Adrenal gland (tissue), 19 donors: ENCODE measurements at places on chromosomes 12 and 14. TPM values are rescaled to one million over a fixed set of nuclear protein-coding genes. Genes with fewer than 3 reads are reported as not detected.

GRCh38 chr12:9634177-9634803 lies 26.6 kb upstream of the KLRB1 start:
- H3K4me1 ChIP-seq, result no peaks in the 10 kb centered on the region
- H3K27me3 ChIP-seq, result no peaks in the 10 kb centered on the region
- H3K4me3 ChIP-seq, result no peak overlapping the region

DNA sequence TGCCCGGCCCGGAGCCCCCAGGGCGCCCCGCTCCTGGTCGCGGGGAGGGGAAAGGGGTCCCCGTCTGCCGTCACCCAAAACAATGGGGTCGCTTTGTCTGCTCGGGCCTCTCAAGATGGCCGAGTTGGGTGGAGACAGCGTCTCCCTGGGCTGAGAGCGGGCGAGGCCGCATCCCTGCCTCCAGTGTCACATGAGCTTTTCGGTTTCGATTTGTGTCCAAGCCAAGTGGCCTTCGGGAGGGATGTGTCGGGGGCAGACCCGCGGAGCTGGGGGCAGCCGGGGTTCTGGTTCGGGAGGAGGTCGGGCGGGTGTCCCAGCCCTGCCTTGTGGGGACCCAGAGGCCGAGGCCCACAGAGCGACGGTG lies 790 bp downstream of the DYNC1H1 start:
- H3K27ac ChIP-seq, result peak overlapping the region; percentile 95
- H3K27me3 ChIP-seq, result no peaks in the 10 kb centered on the region
- peaks cover 35% of the 10 kb centered on the region for H3K4me1 ChIP-seq
- peak; percentile 77 for DNase-seq
- H3K4me3 ChIP-seq, result peak overlapping the region; percentile 81

DNA sequence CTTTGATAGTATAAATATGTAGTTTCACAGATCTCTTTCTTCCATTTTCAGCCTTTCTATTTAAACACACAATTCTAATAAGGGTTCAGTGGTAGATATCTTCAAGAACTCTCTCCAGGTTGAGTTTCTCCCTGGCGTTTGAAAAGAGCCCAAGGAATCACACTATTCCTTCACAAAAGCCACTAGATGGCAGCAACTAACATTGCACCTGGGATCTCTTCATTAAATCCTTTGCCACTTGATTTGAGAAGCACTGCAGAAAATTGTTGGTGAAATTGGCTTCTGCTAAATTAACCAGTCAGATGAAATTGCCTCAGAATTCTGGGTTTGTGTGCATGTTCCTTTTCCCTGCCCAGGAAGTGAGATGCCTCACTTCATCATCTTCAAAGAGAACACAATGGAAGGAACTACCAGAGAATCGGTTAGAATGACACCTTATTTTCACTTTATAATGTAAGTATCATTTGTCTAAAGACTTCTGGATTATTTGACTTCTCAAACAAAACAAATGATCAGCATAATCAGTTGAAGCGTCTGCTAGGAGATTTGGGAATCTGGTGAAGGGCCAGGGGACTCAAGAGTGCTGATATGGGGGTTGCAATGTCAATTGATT lies 6.8 kb downstream of the CCDC198 start:
- H3K27me3 ChIP-seq, result no peaks in the 10 kb centered on the region
- no peaks in the 10 kb centered on the region for H3K4me1 ChIP-seq
- no peak overlapping the region for H3K4me3 ChIP-seq
- DNase-seq, result no peak
- H3K27ac ChIP-seq, result no peak overlapping the region

- H3K4me3 ChIP-seq, result no peak overlapping the region
- H3K27me3 ChIP-seq, result no peaks in the 10 kb centered on the region
- no peak overlapping the region for H3K27ac ChIP-seq
- no peak for DNase-seq
- no peaks in the 10 kb centered on the region for H3K36me3 ChIP-seq
Measured at GRCh38 chr12:30136696-30137095, 353.0 kb upstream of the TMTC1 start.

GRCh38 chr12:20599757-20600156 lies 95.4 kb upstream of the SLCO1C1 start:
- no peaks in the 10 kb centered on the region for H3K36me3 ChIP-seq
- no peak for DNase-seq
- H3K4me3 ChIP-seq, result no peak overlapping the region

GRCh38 chr12:80684077-80684495 lies 23.3 kb upstream of the MYF6 start:
- no peaks in the 10 kb centered on the region for H3K36me3 ChIP-seq
- no peak for DNase-seq
- no peaks in the 10 kb centered on the region for H3K27me3 ChIP-seq
- H3K4me3 ChIP-seq, result no peak overlapping the region
- H3K27ac ChIP-seq, result no peak overlapping the region

GRCh38 chr12:6165395-6165794 lies 34.8 kb upstream of the CD9 start:
- H3K27ac ChIP-seq, result no peak overlapping the region
- peaks cover 23% of the 10 kb centered on the region for H3K4me1 ChIP-seq
- H3K27me3 ChIP-seq, result no peaks in the 10 kb centered on the region
- no peak for DNase-seq

GRCh38 chr12:92223481-92223880 lies 77.8 kb upstream of the BTG1 start:
- no peaks in the 10 kb centered on the region for H3K36me3 ChIP-seq
- H3K27me3 ChIP-seq, result no peaks in the 10 kb centered on the region
- no peak overlapping the region for H3K4me3 ChIP-seq
- DNase-seq, result no peak

DNA sequence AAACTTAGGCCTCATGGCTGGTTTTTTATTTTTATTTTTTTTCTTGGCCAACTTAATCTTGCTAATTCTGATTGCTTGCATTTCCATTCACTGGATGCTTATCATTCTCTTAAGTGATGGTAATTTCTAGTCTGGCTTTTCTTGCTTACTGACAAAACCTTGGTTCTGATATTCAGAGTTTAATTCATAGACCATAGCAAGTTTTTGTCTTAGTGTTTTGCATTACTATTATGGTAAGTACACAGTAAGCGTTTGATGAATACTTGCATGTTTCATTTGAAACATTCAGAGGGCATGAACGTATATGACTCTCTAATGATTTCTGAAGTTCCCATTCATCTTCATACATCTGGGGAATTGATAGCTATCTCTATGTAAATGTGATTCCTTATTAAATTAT lies 55.8 kb downstream of the GPHN start:
- no peaks in the 10 kb centered on the region for H3K36me3 ChIP-seq
- H3K27ac ChIP-seq, result no peak overlapping the region
- no peak overlapping the region for H3K4me3 ChIP-seq
- no peaks in the 10 kb centered on the region for H3K4me1 ChIP-seq
- no peak for DNase-seq

PMEL gene
- 3.8 TPM for total RNA-seq

PPM1A gene
- total RNA-seq, result 56.5 TPM

NYNRIN gene
- total RNA-seq, result 6.5 TPM

MGAT2 gene
- total RNA-seq, result 59.0 TPM

TCL1A gene
- total RNA-seq, result not detected
